A673 (cell line): ENCODE measurements at places on chromosomes 1 and 21. TPM values are rescaled to one million over a fixed set of nuclear protein-coding genes. Genes with fewer than 3 reads are reported as not detected.

The DEPDC1 gene
- 70.3 and 71.5 TPM in 2 replicates for total RNA-seq

The C1QTNF12 gene
- 2.9 and 4.4 TPM in 2 replicates for total RNA-seq

The PLEKHN1 gene
- total RNA-seq: not detected in 2 replicates

The FCRL2 gene
- not detected in 2 replicates for total RNA-seq

The LHX8 gene
- not detected in 2 replicates for total RNA-seq

The LCE2A gene
- not detected in 2 replicates for total RNA-seq

The LDLRAP1 gene
- 5.5 and 9.4 TPM in 2 replicates for total RNA-seq

The TAF13 gene
- 45.3 and 58.8 TPM in 2 replicates for total RNA-seq

The SEMA4A gene
- total RNA-seq: 0.77 and 0.92 TPM in 2 replicates

The TOMM20 gene
- total RNA-seq: 72.6 and 74.0 TPM in 2 replicates

The SYCP1 gene
- total RNA-seq: 0.41 TPM in 1 of 2 replicates, not detected in the other

The IL10 gene
- not detected in 2 replicates for total RNA-seq

The KPRP gene
- not detected in 2 replicates for total RNA-seq

The LAX1 gene
- 0.26 and 0.43 TPM in 2 replicates for total RNA-seq

The FCGR3B gene
- not detected in 2 replicates for total RNA-seq

The RAB7B gene
- 0.11 and 0.31 TPM in 2 replicates for total RNA-seq

The KDF1 gene
- total RNA-seq: not detected in 2 replicates
